Stimulated activated CD4-positive, alpha-beta T cell treated with anti-CD3 and anti-CD28 coated beads, Interleukin-4, amount 100 ng/mL, for 1 hour (primary cell): ENCODE measurements at places on chromosomes 3 and 15.

GRCh38 chr3:66144568-66145407 lies 76.0 kb upstream of the SLC25A26 start:
- DNase-seq: no peak

GRCh38 chr3:27556887-27557286 lies 72.7 kb upstream of the SLC4A7 start:
- no peak for DNase-seq

- DNase-seq: no peak
Measured at GRCh38 chr15:77549576-77550288, 83.0 kb downstream of the LINGO1 start.

- DNase-seq: no peak
Measured at GRCh38 chr15:71393383-71393782, 278.1 kb downstream of the THSD4 start.

- no peak for DNase-seq
Measured at GRCh38 chr3:124221422-124221821, 229.5 kb upstream of the ROPN1 start.

GRCh38 chr3:101102678-101103296 lies 109.6 kb upstream of the ABI3BP start:
- no peak for DNase-seq

DNA sequence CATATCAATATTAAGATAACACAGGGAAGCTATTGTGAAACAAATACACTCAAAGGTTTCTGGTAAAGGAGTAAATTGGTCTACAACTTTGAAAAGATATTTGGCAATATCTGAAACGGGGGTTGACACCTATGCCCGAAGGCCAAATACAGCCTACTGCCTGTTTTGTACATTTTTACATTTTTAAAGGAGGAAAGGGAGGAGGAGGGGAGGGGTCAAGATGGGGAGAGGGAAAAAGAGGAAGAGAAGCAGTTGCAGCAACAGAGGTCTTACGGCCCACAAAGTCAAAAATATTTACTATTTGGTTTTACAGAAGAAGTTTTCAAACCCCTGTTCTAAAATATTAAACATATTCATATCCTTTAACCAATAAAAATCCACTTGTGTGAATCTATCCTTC lies 94.2 kb downstream of the FMN1 start:
- DNase-seq: no peak

- no peak for DNase-seq
Measured at GRCh38 chr3:82783194-82783593, 1021.7 kb upstream of the GBE1 start.
